ENCODE measurements at places on chromosomes 2 and 18. TPM values are rescaled to one million over a fixed set of nuclear protein-coding genes. Genes with fewer than 3 reads are reported as not detected.

Gene EN1
- not detected for total RNA-seq

- no peak overlapping the region for H3K4me3 ChIP-seq
- DNase-seq: no peak
- no peaks in the 10 kb centered on the region for H3K36me3 ChIP-seq
- no peak overlapping the region for H3K27ac ChIP-seq
- no peaks in the 10 kb centered on the region for H3K4me1 ChIP-seq
These were observed 303.5 kb downstream of the HRH4 start for GRCh38 chr18:24763765-24764513.

Gene GALNT14
- total RNA-seq: not detected

Gene WIPF1
- not detected for total RNA-seq

DNA sequence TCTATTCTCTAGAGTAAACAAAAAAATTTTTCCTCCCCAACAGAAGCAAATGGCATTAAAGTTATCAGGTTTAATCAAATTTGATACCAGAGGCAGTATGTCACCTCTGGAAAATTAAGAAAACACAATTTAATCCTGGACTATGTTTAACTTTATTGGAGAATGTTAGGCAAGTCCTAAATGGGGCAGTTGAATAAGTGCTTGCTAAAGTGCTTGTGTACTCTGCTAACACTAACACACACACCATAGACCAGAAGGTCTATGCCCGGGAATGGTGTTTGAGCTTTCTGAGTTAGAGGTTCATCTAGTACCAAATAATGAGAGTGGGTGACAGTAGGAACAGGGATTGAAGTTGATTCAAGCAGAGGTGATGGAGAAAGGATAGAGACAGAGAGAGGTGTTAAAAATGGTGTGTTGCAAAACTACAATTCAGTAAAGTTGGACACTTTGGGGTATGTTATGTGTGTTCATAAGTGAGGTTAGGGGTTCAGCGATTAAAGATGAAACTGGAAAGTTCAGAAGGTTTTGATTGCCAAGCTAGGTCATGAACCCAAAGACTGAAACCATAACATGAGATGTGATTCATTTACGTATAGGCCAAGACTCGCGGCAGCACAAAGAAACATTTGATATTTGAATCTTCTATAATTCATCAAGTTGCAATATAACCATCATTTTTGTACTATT lies 40.5 kb upstream of the PEX13 start:
- no peak overlapping the region for H3K4me3 ChIP-seq
- peaks cover 45% of the 10 kb centered on the region for H3K36me3 ChIP-seq
- H3K27me3 ChIP-seq: no peaks in the 10 kb centered on the region
- H3K27ac ChIP-seq: no peak overlapping the region
- no peak for DNase-seq

GRCh38 chr2:178825183-178825582 lies 18.0 kb upstream of the TTN start:
- H3K27me3 ChIP-seq: no peaks in the 10 kb centered on the region
- H3K4me1 ChIP-seq: peaks cover 11% of the 10 kb centered on the region
- H3K36me3 ChIP-seq: no peaks in the 10 kb centered on the region
- H3K4me3 ChIP-seq: no peak overlapping the region
- no peak overlapping the region for H3K27ac ChIP-seq

DNA sequence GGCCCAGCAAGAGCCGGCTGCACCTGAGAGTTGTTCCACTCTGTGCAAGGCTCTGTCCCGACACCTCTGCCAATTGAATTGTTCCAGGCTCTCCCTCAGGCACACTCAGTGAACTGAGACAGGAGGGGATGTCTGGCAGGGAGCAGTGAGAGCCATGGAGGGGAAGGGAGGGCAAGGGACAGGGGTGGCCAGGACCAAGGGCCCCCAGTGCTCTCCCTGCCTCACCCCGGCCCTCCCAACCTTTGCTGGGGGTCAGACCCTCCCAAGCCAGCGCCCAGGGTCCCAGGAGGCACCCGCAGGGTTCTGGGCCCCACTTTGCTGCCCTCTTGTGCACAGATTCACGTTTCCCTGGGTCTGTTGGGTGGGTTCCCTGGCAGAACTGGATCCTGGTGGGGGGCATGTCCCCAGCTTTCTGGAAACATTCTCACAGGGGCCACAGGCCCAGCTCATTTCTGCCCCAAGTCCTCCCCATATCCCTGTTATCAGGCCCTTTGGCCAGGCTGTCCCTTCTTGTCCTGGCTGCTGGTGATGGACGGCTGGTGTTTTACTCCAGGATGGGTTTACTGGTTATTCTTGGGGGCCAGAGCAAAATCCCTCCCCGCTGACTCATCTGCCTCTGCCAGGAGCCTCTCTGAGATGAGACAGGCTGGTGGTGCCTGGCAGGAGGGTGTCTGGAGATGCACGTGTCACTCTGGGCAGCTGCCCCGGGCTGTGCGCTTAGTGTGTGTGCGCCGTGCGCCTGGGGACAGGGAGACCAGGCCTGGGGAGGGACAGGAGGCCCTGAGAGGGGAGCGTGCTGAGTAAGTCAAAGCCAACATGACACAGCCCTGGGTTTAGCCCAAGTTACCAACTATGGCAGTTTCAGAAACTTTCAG lies 136.5 kb upstream of the CTDP1 start:
- no peak overlapping the region for H3K27ac ChIP-seq
- peaks cover 60% of the 10 kb centered on the region for H3K27me3 ChIP-seq
- H3K4me3 ChIP-seq: no peak overlapping the region
- H3K4me1 ChIP-seq: no peaks in the 10 kb centered on the region
- DNase-seq: no peak

DNA sequence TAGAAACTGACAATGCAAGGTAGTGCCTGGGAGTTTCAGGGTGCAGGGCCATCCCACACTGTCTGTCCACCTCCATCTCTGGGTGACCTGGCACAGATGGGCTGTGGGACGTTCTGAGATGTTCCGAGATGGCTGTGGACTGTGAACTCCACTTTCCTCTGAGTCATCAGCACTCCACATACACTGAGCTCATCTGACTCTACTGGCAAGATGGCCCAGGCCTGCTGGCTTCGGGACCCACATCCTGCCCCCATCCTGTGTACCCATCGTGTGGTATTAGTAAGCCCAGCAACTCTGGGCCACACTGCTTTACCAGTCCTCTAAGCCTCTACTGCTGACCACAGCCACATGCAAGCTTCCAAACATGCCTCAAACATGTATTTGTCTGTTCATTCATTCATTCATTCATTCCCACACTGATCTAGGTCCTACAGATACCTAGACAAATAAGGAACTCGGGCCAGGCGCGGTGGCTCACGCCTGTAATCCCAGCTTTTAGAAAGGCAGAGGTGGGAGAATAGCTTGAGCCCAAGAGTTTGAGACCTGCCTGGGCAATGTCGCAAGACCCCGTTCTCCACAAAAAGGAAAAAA lies 124.8 kb upstream of the CXCR4 start:
- H3K4me3 ChIP-seq: no peak overlapping the region
- no peak for DNase-seq
- no peak overlapping the region for H3K27ac ChIP-seq
- peaks cover 8% of the 10 kb centered on the region for H3K4me1 ChIP-seq
- H3K36me3 ChIP-seq: no peaks in the 10 kb centered on the region

- H3K27me3 ChIP-seq: no peaks in the 10 kb centered on the region
- no peak for DNase-seq
- no peak overlapping the region for H3K27ac ChIP-seq
- H3K36me3 ChIP-seq: no peaks in the 10 kb centered on the region
- no peaks in the 10 kb centered on the region for H3K4me1 ChIP-seq
- no peak overlapping the region for H3K4me3 ChIP-seq
These were observed 61.3 kb upstream of the SLC8A1 start for GRCh38 chr2:40513201-40513600.

Gene TANC1
- 2.3 TPM for total RNA-seq

- DNase-seq: peak; percentile 77
- H3K36me3 ChIP-seq: no peaks in the 10 kb centered on the region
- H3K27ac ChIP-seq: no peak overlapping the region
- peaks cover 5% of the 10 kb centered on the region for H3K27me3 ChIP-seq
- H3K4me3 ChIP-seq: no peak overlapping the region
These were observed 76.7 kb downstream of the TGIF1 start for GRCh38 chr18:3526421-3527354.

DNA sequence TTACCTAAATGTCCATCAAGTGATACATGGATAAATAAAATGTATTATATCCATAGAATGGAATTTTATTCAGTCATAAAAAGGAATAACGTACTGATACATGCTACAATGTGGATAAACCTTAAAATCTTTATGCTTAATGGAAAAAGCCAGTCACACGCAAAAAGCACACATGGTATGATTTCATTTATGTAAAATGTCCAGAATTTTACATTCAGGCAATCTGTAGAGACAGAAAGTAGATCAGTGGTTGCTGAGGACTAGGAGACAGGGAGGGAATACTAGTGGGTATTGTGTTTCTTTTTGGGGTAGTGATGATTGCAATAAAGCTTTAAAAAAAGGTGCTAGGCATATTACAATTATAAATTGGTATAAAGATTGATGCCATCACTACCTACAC lies 30.7 kb upstream of the CD302 start:
- H3K27me3 ChIP-seq: 0 out of 3 replicates have a peak, but pooled peaks cover 4% of the 10 kb centered on the region
- H3K36me3 ChIP-seq: no peaks in the 10 kb centered on the region
- H3K4me3 ChIP-seq: no peak overlapping the region
- no peak overlapping the region for H3K27ac ChIP-seq

DNA sequence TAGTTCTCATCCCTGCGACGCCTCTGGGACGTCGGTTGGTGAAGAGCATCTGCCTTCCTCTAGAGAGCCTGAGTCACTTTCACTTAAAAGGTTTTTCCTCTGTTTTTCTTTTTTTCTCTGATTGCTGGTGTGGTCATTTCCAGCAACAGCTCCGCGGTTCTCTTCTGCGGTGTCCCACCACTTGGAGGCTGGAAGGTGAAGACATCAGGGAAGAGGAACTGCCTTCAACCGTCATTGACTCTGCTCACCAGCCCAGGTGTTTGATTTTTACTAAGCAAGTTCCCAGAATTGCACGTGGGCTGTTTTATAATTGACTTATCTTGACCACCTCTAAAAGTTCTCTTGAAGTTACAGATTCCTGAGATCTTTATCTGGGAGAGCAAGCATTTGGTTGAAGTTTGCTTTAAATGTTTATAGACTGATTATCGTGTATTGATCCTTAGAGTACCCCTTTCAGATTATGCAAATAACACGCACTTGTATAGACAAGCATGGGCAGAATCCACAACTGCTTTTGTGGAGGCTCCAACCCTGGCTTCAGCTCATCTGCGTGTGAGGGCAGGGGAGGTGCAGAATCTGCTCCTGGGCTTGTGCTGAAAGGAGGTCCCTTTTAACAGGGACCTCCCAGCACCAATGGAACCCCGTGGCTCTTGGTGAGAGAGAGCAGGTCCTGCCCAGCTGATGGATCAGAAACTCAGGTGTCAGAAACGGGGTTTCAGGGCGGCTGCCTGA lies 3.5 kb downstream of the CTDP1 start:
- H3K27ac ChIP-seq: no peak overlapping the region
- DNase-seq: no peak
- no peak overlapping the region for H3K4me3 ChIP-seq

- no peak for DNase-seq
- no peaks in the 10 kb centered on the region for H3K27me3 ChIP-seq
- H3K4me3 ChIP-seq: no peak overlapping the region
- no peak overlapping the region for H3K27ac ChIP-seq
These were observed 190.7 kb downstream of the DLGAP1 start for GRCh38 chr18:4264347-4264791.

DNA sequence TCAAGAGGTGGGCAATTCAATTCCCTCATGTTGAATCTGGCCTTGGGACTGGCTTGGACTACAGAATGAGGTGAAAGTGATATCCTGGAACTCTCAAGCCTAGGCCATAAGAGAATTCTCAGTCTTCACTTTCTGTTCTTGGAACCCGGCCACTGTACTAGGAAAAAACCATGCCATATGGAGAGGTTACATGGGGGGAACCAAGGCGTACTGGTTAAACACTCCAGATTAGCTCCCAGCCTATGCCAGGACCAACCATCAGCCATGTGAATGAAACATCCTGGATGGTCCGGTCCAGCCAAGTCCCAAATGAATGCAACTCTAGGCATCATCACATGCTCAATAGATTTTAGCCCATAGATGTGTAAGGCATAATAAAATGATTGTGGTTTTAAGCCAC lies 56.4 kb downstream of the ZNF385B start:
- DNase-seq: no peak
- H3K36me3 ChIP-seq: no peaks in the 10 kb centered on the region
- H3K27me3 ChIP-seq: no peaks in the 10 kb centered on the region
- no peak overlapping the region for H3K4me3 ChIP-seq
- H3K4me1 ChIP-seq: no peaks in the 10 kb centered on the region

DNA sequence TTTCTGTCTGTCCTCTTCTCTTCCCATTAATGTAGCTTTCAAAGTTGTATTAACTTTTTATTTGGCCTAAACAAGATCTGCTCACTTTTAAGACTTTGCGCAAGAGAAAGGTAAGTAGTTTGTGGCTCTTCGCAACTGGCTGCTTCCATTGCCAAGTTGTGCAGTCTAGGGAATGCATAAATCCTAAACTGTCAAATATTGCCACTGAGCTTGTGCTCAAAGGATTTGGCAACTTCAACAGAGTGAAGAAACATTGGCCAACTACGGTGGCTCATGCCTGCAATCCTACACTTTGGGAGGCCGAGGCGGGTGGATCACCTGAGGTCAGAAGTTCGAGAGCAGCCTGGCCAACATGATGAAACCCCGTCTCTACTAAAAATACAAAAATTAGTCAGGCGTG lies 826.4 kb downstream of the EPHA4 start:
- no peaks in the 10 kb centered on the region for H3K27me3 ChIP-seq
- H3K4me3 ChIP-seq: no peak overlapping the region
- DNase-seq: no peak
- no peaks in the 10 kb centered on the region for H3K36me3 ChIP-seq
- H3K4me1 ChIP-seq: no peaks in the 10 kb centered on the region

GRCh38 chr2:238055841-238056240 lies 5.0 kb upstream of the SCLY start:
- peaks cover 19% of the 10 kb centered on the region for H3K4me1 ChIP-seq
- no peak overlapping the region for H3K27ac ChIP-seq
- no peaks in the 10 kb centered on the region for H3K36me3 ChIP-seq
- no peak overlapping the region for H3K4me3 ChIP-seq
- DNase-seq: no peak

Gene NDC80
- 47.0 TPM for total RNA-seq

Gene ADRA2B
- not detected for total RNA-seq

DNA sequence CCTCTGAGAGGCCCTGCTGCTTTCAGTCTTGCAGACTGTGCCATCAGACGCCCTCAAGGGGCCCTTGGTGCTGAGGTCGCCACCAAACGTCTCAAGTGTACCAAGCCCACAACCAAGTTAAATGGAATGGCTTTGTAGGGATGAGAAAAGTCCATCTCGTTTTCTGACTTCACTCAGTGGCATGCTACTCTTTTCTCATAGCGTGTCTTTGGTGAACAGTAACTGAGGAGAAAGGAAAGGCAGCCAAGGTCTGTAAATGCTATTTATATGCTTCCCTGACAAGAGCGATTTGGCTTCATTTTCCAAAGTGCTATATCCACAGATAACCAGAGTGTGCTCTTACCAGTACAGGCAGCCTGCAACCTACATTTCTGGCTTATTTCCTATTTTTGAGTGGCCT lies 123.0 kb downstream of the MTX2 start:
- H3K36me3 ChIP-seq: no peaks in the 10 kb centered on the region
- DNase-seq: no peak
- no peak overlapping the region for H3K4me3 ChIP-seq
- H3K27me3 ChIP-seq: no peaks in the 10 kb centered on the region
- no peak overlapping the region for H3K27ac ChIP-seq
- no peaks in the 10 kb centered on the region for H3K4me1 ChIP-seq

GRCh38 chr2:506451-506850 lies 170.8 kb downstream of the TMEM18 start:
- peaks cover 38% of the 10 kb centered on the region for H3K27me3 ChIP-seq
- no peak overlapping the region for H3K4me3 ChIP-seq
- DNase-seq: no peak
- no peaks in the 10 kb centered on the region for H3K36me3 ChIP-seq

- peaks cover 34% of the 10 kb centered on the region for H3K4me1 ChIP-seq
- H3K27ac ChIP-seq: no peak overlapping the region
- H3K27me3 ChIP-seq: peaks cover 56% of the 10 kb centered on the region
- no peak for DNase-seq
- no peaks in the 10 kb centered on the region for H3K36me3 ChIP-seq
These were observed 121.0 kb downstream of the KLHL29 start for GRCh38 chr2:23505984-23506380.

Gene POTEC
- total RNA-seq: not detected
